ENCODE measurements at places on chromosomes 11 and 22.

DNA sequence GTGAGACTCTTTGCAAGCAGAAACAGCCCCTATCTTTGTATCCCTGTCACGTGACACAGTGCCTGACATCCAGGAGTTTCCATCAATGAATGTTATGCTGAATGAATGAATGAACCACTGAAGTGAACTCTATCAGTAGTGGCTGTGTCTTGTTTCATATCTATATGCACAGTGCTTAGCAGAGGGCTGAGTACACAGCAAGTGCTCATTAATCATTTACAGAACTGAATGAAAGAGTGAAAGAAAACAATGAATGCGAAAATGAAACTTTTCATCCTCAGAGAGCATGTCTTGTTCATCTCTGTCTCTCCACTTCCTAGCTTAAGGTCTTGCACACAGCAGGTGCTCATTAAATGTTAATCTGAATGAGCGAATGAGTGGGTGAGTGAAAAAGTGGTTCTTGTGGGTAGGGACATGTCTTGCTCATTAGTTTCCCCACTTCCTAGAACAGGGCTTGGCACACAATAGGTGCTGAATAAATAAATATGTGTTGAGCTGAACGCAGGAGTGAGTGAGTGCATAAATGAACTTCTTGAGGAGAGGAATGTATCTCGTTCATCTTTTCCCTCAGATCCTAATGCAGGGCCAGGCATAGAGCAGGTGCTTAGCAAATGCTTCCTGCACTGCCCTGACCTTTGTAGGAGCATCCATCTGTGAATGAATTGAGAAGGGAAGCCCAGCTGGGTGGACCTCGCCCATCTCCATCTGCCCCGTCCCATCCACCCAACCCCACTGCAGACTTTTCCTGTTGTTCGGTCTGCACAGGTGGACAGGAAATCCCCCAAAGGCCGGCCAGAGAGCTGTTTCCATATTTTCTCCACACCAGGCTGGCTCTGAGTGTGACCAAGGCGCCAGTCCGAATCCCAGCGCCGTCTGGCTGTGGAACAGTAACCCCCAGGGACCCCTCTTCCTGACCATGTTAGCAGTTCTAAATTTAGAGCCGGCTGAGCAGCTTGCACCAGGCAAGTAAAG lies 113.4 kb upstream of the CRYBB3 start:
- DNase-seq = no peak

GRCh38 chr22:36904260-36904880 lies 9.1 kb upstream of the CSF2RB start:
- no peak for DNase-seq

- no peak for DNase-seq
These were observed 686 bp downstream of the KIF18A start for GRCh38 chr11:28107191-28107749.

DNA sequence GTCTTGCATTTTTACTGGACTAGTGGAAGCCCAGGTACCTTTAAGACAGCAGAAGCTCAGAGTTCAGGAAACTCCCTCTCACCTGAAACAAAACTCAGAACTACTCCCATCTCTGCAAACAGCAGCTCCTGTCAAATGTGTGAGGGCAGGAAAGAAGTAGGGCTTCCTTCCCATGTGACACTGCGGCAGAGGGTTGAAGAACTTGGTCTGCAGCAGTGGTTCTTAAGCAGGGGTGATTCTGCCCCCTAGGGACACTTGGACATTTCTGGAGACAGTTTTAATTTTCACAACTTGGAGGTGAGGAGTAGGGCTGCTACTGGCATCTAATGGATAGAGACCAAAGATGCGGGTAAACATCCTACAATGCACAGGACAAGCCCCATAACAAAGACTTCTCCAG lies 63.4 kb downstream of the RCN1 start:
- no peak for DNase-seq

DNA sequence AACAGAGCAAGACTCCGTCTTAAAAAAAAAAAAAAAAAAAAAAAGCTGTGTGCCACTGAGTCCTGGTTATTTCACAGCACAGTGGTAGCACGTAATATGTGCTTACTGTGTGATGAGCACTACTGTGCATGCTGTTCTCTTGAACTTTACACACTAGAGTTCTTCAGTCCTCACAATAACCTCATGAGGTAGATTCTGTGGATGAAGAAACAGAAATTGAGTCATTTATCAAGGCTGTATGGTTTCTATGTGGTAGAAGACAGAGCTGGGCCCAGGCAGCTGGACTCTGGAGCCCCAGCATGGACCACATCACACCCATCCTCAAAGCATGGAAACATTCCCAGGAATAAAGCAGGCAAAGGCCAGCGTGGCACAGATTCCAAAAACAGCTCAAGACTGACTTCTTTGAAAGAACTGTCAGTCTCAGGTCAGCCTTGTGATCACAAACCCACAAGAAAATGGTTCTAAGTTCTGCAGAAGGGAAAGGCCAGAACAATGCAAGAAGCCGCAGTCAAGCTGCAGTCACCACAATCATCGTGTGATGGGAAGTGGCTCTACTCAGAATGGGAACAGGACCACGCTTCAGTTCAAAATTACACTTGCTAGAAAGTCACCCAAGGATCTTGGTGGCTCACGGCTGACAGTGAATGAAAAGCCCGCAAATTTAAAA lies 49.5 kb downstream of the MICAL3 start:
- DNase-seq = no peak

DNA sequence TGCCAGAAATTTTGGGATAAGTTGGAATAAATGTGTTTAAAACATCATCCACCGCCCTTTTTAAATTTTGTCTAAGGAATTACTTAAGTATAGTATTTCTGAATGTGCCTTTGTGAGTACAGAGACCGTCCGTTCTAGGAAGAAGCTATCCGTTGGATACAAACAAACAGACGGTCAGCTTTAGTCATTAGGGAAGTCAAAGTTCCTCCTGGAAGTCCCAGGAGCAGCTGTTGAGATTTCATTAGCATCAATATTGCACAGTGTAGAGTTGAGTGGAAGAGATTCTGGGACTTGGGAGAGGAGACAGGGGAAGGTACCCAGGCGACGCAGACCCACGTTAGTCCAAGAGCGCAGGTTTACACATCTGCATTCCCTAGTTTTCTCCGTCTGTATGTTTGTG lies 15.7 kb upstream of the ADSL start:
- no peak for DNase-seq

GRCh38 chr11:78194490-78194889 lies 5.8 kb downstream of the USP35 start:
- DNase-seq = peak; percentile 31

- DNase-seq = no peak
These were observed 1295.8 kb downstream of the BRD1 start for GRCh38 chr22:48531761-48532435.

GRCh38 chr11:10742460-10743208 lies 8.4 kb upstream of the CTR9 start:
- peak; percentile 70 for DNase-seq

DNA sequence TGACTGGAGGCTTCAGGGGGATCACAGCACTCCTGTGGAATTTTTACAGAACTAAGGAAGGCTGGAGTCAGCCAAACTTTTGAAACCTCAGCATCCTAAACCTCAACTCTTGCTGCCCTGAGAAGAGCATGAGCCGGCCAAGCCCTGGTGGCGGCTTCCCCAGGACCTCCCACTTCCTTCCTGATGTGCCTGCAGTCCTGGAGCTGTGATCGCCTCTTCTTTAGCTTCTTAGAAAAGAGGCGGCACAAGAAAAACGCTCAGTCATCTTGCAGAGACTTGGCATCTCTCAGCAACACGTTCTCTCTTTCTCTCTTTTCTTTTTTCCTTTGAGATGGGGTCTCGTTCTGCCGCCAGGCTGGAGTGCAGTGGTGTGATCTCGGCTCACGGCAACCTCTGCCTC lies 40.4 kb upstream of the AMPD3 start:
- DNase-seq = no peak

DNA sequence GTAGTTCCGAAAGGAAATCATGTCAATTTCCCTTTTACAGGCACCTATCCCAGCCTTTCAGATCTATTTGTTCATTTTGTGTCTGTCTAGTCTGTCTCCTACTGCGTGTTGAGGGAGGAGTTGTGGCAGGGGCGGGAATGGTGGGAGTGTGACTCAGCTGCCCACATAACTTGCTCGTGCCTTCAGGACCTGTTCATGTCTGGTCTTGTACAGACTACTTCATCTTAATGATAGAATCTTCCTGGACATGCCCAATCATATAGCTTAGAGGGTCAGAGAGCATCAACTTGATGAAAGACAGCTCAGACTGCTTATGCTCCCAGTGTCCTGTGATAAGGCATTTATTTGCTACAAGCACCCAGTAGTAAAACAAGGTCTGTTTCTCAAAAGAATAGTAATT lies 61.0 kb upstream of the BIRC3 start:
- DNase-seq = no peak

GRCh38 chr11:7513234-7514098 lies at the start of gene PPFIBP2:
PPFIBP2 (plus strand) TSS chr11:7513999; CDS start chr11:7549476, 35,477 bp downstream.
- DNase-seq = peak; percentile 94

DNA sequence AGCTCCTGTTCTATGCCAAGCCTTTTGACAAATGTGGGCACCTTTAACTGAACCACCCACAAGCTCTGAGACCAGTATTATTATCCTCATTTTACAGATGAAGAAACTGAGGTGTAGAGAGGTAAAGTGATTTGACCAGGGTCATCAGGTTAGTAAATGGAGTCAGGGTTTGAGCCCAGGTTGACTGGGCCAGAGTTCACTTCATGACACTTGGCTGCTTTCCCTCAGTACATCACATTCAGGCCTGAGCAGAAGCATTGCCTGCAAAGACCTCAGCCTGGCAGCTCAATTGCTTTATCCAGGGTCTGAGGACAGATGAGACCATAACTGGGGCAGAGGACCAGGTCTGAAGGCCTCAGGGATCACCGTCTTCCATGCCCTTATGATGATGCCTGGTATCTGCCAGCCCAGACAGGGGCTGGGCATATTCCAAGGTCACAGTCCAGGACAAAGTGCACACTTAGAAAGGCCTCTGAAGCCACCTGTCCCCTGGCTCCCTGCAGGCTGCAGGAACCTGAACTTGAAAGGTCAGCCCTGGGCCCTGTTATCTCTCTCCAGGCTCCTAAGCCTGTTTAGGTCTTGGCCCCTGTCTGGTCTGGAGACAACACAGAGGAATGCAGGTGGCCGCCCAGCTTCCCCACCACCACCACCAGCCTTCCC lies 32.0 kb downstream of the POU2AF3 start:
- no peak for DNase-seq

- no peak for DNase-seq
These were observed 102.4 kb upstream of the FSHB start for GRCh38 chr11:30128269-30128932.

DNA sequence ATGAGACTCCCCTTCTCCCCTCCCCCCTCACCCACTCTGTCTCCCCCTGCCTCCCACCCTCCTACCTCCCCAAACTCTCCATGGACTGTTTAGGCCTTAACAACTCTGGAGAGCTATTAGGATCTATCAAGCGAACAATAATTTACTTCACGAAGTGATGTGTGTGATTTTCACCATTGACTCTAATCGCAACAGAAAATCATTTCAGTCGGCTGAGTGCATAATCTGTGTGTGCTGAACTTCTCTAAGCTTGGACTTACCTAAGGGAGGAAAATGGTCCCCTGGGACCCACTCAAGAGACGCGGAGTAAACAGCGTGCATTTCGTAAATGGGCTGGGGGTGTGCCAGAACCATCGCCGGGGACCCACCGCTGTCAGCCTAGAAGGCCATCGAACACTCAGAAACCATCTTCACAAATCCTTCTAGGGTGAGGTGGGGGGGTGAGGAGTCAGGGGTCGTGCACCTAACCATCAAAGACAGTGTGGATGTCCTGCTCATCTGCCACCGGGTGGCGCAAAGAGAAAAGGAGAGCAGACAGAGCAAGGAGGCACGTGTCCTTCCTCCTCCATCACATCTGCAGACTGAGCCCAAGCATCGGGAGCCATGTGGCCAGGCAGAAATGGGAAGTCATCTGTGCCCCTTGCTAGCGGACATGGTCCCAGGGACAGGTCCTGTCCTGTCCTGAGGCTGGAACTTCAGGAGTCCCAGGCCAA lies 62.1 kb upstream of the NUP50 start:
- no peak for DNase-seq

DNA sequence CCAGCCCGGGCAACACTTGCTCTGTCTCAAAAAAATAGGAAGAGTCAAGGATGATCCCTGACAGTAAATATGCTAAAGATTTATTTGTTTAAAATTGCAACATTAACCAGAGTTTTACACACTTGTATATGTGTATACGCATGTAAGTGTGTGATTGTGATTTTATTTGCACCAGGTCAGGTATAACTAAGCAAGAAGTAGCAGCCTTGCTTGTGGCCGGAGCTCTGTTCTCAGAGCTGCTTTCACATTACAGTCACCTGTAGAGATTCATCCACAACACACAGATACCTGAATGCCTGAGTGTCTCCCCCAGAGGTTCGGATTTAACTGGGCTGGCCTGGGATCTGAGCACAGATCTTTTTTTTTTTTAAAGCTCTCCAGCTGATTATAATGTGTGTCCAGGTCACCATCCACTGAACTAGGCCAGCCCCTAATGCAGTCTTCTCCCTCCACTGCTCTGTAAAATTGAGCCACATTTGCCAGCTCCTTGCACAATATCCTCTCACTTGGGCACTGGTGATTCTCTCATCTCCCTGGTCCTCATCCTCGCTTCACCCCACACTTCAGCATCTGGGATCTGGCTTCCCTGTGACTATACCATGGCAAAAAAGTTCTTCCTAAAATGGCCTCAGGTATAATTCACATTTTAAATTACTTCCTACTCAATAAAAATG lies 48.3 kb downstream of the LIF start:
- no peak for DNase-seq

DNA sequence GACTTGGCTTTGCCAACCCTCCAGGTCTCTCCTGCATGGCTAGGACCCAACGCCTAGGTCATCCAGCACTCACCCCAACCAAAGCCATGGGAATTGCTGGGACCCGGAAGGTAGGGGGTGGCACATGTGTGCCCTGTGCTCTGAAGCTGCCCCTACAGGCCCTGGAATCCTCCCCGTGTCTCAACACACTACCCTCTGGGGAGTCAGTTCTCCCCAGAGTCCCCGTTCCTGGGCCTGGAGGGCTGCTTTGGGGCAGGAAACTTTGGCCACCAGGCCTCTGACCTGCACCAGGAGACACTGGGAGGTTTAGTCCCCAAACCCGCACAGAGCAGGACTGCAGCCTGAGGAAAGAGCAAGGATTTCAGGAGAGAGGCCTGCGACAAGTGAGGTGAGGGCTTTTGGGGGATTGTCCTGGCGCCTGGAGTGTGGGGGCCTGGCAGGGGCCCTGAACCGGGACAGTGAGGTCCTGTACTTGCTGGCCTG lies 495 bp upstream of the IFITM1 start:
- DNase-seq = no peak

- no peak for DNase-seq
These were observed 27.8 kb downstream of the CEP295 start for GRCh38 chr11:93689240-93689639.

DNA sequence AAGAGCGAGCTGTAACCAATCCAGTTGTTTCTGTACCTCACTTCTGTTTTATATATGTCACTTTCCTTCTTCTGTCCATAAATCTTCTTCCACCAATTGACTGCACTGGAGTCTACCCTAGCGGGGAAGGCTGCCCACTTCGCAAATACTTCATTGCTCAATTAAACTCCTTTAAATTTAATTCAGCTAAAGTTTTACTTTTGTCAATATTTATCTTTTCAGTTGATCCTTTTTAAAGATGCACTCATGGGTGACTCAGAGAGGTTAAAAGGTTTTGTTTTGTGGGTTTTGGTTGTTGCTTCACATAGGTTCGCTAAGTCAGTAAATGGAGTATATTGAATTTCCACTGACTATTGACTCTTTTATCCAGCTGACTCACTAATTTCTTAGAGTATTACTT lies 597.2 kb downstream of the DLG2 start:
- DNase-seq = no peak

All from activated effector memory CD4-positive, alpha-beta T cell treated with anti-CD3 and anti-CD28 coated beads, Interleukin-2, amount 50 U/mL, for 16 hours (primary cell).